ENCODE measurements at places on chromosomes 2 and 18.

DNA sequence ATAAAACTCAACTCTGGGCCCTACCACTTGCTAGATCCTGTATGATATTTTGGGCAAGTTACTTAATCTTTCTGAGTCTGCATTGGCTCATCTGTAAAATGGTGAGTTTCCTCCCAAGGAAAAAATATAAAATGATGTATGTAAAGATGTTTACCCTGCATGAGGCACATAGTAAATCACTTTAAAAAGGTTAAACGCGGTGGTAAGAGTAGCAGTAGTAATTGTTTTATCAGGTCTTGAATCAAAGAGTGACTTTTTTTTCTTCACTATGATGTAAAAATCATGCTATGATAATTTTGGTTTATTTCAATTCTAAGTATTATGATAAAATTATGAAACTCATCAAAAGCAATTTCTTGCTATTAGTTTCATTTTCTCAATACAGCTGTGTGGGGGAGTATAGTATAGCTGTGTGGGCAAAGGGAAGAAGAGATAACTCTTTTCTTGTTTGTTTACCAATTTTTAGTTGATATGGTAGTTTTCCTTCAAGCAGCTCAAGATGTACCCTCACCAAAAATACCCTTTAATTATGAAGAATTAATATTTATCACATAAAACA, 10.7 kb downstream of the ARHGAP15 start:
- no peak for DNase-seq

DNA sequence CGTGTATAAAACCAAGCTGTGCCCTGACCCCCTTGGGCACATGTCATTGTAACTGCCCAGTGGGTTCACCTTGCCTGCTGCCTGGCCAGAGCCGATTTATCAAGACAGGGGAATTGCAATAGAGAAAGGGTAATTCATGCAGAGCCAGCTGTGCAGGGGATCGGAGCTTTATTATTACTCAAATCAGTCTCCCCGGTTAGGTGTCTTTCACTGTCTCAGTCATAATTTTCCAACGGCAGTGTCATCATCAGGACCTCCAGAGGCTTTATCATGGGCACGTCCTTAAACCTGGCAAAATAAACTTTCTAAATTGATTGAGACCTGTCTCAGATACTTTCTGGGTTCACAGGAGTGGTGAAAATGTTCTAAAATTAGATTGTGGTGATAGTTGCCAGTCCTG, 29.6 kb upstream of the PGAP1 start:
- DNase-seq, result no peak

GRCh38 chr2:215454519-215455246, 18.8 kb upstream of the FN1 start:
- no peak for DNase-seq

- no peak for DNase-seq
Observed at GRCh38 chr2:4803396-4803795, 888.8 kb upstream of the SOX11 start.
